Muscle of arm (tissue), 14 donors: ENCODE measurements at places on chromosomes 5 and 9. TPM values are rescaled to one million over a fixed set of nuclear protein-coding genes. Genes with fewer than 3 reads are reported as not detected.

GRCh38 chr5:96893342-96893741 is 17.0 kb downstream of the ERAP2 start:
- DNase-seq = no peak

Gene PCDHB6
- 2.3 TPM for polyA plus RNA-seq

Gene PCDHGC5
- polyA plus RNA-seq = 0.43 TPM

DNA sequence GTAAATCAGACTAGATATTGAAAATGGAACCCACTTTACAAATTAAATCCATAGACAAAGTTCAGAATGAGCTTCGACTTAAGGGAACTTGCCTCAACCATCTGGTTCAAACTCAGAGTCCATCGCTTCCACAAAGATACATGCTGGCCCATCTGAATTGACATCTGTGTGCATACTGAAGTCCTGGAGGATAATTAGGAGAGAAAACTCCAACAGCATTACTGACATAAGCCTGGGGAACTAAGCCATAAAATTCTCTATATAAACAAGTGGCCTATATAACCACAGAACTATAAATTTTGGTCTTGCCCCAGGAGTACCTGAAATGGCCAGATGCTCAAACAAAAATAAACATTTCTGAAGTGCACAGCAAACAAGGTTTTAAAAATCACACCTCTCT is 94.4 kb downstream of the IZUMO3 start:
- no peak for DNase-seq

- DNase-seq = no peak
Observed at GRCh38 chr5:74152625-74153254, 487.8 kb downstream of the ENC1 start.

Gene CATSPER3
- 0.72 TPM for polyA plus RNA-seq
